ENCODE measurements at places on chromosomes 11 and 22.

GRCh38 chr11:17992916-17993315 lies 19.9 kb downstream of the SERGEF start:
- no peak for DNase-seq

DNA sequence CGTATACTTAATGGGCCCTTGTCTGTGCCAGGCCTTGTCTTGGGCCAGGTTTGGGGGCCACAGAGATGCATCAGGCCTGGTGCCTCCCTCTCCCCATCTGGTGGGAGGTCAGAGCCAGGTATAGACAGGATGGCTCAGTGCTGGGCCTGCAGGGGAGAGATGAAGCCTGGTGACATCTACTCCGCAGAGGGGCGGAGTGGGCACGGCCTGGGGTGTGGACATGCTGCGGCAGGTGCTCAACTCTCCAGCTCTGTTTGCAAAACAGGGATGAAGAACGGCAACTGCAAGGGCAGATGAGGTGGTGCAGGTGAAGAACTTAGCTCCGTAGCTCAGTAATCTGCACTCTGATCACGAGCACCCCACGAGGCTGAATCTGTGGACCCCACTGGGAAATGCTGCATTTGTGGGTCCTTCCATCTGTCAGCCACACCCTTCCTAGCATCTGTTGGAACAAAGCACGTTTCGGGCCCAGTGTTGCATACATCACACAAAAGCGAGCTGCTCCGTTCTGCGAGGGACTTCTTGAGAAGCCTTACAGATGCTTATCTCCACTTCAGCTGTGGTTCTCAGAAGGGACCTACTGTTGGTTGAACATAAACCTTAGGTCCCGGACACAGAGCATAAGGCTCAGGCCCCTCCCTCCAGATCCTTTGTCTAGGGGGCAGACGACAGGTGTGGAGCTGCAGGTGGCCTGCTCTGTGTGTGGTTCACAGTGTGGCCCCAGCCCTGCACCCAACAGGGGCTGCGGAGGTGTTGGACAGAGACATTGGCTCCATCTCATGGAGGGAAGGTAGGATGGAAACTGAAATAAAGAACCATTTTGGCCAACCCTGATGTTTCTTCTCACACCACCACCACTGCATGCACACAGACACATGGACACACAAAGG lies 78.3 kb downstream of the LRRC32 start:
- no peak for DNase-seq

DNA sequence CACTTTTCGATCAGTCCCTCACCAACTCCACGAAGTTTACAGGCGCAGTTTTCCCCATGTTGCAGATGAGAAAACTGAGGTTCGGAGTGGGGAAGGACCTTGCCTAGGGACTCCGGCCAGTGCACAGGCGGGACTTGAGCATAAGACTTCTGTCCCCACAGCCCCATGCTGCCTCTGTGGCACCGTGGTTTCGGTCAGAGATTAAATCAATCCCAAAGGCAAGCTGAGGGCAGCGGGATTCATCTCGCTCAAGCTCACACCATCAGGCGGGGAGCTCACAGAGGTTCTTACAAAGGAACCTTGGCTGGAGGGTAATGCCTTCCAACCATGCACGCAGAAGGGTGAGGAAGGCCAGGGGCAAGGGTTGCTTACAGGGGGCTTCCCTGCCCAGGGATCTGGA lies 115.5 kb downstream of the PHF21B start:
- DNase-seq = no peak

DNA sequence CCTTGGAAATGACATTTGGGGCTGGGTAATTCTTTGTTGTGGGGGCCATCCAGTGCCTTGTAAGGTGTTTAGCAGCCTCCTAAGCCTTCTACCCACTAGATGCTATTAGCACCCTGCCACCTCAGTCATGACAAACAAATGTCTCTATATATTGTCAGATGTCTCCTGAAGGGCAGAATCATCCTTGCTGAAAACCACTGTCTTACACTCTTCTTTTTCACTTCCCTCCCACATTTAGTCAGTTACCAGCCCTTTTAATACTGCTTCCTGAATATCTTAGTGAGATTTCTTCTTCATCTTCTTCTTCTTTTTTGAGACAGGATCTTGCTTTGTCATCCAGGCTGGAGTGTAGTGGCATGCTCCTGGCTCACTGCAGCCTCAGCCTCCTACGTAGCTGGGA lies 33.1 kb downstream of the TNRC6B start:
- no peak for DNase-seq

DNA sequence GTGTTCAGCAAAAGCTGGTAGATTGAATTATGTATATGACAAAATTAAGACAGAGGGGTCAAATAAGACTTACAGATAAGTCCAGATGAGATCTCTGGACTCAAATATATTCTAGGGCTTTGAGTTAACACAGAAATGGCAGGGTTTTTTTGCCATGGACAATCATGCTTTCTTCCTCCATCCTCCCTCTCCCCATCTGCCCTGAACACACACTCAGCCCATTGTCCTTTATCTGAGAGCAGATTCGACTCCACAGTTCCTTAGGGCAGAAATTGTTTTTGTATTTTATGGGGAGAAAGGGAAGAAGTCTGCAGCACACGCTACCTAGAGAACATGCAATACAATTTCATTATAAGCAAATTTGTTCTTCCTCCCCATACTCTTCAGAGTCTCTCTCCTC lies 86.8 kb downstream of the SLC1A2 start:
- no peak for DNase-seq

DNA sequence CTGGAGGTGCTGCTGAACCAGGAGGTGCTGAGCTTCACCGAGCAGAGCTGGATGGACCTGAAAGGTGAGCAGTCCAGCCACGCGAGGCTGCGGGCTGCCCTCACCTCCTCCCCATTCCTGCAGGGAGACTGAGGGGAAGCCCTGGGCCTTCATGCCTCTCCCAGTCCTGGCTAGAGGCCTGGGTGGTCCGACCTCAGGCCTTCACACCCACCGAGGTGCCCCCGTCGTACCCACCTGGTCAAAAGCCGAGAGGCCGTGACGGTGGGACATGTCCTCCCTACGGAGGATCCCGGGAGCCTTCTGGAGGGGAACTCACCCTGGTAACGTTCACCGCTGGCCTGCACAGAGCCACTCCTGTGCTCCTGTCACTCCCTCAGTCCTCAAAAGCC lies 5.1 kb downstream of the SUSD2 start:
- no peak for DNase-seq

DNA sequence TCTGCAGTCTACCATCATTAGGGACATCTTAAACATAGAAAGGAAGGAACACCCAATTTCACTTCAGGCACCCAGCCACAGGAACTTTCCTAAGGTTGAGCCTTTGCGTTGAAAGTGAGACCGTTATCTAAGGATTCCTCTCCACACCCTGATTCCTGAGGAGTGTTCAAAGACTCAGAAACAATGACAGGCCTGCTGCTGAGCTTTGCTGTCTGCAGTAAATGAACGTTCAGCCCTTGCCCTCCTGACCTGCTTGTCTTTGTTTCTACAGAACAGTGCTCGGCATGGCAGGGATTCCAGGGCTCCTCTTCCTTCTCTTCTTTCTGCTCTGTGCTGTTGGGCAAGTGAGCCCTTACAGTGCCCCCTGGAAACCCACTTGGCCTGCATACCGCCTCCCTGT lies 7.0 kb downstream of the PRSS23 start:
- no peak for DNase-seq

Data from stimulated activated CD4-positive, alpha-beta T cell treated with anti-CD3 and anti-CD28 coated beads, TNF-alpha, amount 100 ng/mL, for 24 hours (primary cell).